PC-3 (cell line): ENCODE measurements at places on chromosomes 12 and 14. TPM values are rescaled to one million over a fixed set of nuclear protein-coding genes. Genes with fewer than 3 reads are reported as not detected.

- H3K4me3 ChIP-seq: peak overlapping the region; percentile 77
- H3K36me3 ChIP-seq: peaks cover 20% of the 10 kb centered on the region
- H3K4me1 ChIP-seq: peaks cover 26% of the 10 kb centered on the region
- H3K27ac ChIP-seq: peak overlapping the region; percentile 93
These were observed 1.7 kb upstream of the DUSP6 start for GRCh38 chr12:89353823-89354611.

- H3K4me1 ChIP-seq: 0 out of 2 replicates have a peak, but pooled peaks cover 2% of the 10 kb centered on the region
- no peak within 1 kb of the TSS for H3K4me3 ChIP-seq
- H3K36me3 ChIP-seq: no peaks in the 10 kb centered on the region
- peaks cover 8% of the 10 kb centered on the region; the same call in 1 of the 2 replicates for H3K27me3 ChIP-seq
- no peak within 1 kb of the TSS for H3K27ac ChIP-seq
These were observed at the start of gene C1S for GRCh38 chr12:7060353-7060954. TSS of gene C1S (plus strand) at chr12:7060718. CDS start at chr12:7061913, 1,195 bp downstream.

- no peaks in the 10 kb centered on the region for H3K36me3 ChIP-seq
- no peak for DNase-seq
- no peak overlapping the region for H3K4me3 ChIP-seq
- H3K27ac ChIP-seq: no peak overlapping the region
- peaks cover 7% of the 10 kb centered on the region; the same call in 1 of the 2 replicates for H3K4me1 ChIP-seq
These were observed 12.0 kb upstream of the CRY1 start for GRCh38 chr12:107105410-107105703.

GRCh38 chr12:10101042-10101579 is 2.3 kb upstream of the CLEC1A start:
- no peaks in the 10 kb centered on the region for H3K4me1 ChIP-seq
- H3K36me3 ChIP-seq: no peaks in the 10 kb centered on the region
- no peak overlapping the region for H3K27ac ChIP-seq
- no peak overlapping the region for H3K4me3 ChIP-seq
- DNase-seq: no peak

Gene SSPN
- 11.2 and 11.9 TPM in 2 replicates for total RNA-seq

Gene SLC4A8
- total RNA-seq: 3.3 and 4.2 TPM in 2 replicates
